Skeletal muscle tissue (tissue), 5 donors: ENCODE measurements at places on chromosomes 6 and 20. TPM values are rescaled to one million over a fixed set of nuclear protein-coding genes. Genes with fewer than 3 reads are reported as not detected.

The SLC17A3 gene
- total RNA-seq, result not detected

The ANKEF1 gene
- total RNA-seq, result 1.0 TPM

The MARCKS gene
- total RNA-seq, result 146 TPM

The TPMT gene
- total RNA-seq, result 2.1 TPM

The LY6G6D gene
- total RNA-seq, result not detected

The LRP11 gene
- 15.7 TPM for total RNA-seq

The CST4 gene
- not detected for total RNA-seq

The VSX1 gene
- not detected for total RNA-seq

The ENPP4 gene
- 25.1 TPM for total RNA-seq

The DNMT3B gene
- 2.1 TPM for total RNA-seq

The GABRR1 gene
- 0.52 TPM for total RNA-seq

The ZBTB24 gene
- 4.7 TPM for total RNA-seq

The OPRL1 gene
- 0.52 TPM for total RNA-seq

The IMPG1 gene
- 0.52 TPM for total RNA-seq

The FAM184A gene
- 10.4 TPM for total RNA-seq

The FAM135A gene
- 41.8 TPM for total RNA-seq

The FOXS1 gene
- 3.1 TPM for total RNA-seq

The TRIM15 gene
- total RNA-seq, result not detected

The SLC35D3 gene
- total RNA-seq, result not detected

The ZNF391 gene
- total RNA-seq, result 2.1 TPM

The VWA7 gene
- 1.0 TPM for total RNA-seq

The CCDC167 gene
- 16.2 TPM for total RNA-seq

The AIF1 gene
- 19.8 TPM for total RNA-seq

The SLC22A2 gene
- total RNA-seq, result not detected

The SCRT2 gene
- total RNA-seq, result not detected

The FOXA2 gene
- total RNA-seq, result not detected

The COL12A1 gene
- total RNA-seq, result 474 TPM

The SLC35F1 gene
- total RNA-seq, result 3.1 TPM

The NHLRC1 gene
- total RNA-seq, result 3.1 TPM
